ENCODE measurements at places on chromosomes 3 and 15.

DNA sequence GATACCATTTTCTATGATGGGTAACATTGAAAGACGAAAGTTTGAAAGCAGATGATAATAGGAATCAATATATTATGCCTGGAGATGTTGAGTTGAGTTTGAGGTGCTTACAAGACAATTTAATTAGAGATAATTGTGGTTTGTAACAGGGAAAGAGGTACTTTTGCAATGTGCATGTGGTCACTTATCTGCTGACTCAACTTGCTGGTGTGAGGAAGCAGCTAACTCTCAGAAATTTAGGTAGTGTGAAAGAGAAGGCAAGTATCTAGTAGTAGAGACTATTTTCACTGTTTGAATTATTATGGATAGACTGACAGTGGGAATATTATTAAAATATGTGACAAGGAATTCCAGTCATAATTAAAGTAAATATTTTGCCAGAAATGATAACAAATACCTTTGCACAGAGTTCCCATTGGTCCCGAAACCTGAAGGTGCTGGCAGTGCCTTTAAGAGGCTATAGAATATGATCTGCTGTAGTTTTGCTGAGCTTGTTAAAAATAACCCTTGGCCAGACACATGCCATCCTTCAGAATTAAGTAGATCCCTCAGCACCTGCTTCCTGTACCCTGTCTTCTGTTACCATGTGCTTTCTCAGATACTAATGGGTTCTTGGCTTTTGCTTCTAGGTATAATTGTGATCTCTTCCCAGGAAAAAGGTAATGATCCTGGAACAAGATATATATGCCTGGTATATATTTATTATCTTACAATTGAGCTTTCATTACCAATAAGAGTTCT, 315.9 kb downstream of the BCHE start:
- DNase-seq, result no peak

- no peak for DNase-seq
Observed at GRCh38 chr3:177703788-177704187, 506.5 kb upstream of the TBL1XR1 start.

DNA sequence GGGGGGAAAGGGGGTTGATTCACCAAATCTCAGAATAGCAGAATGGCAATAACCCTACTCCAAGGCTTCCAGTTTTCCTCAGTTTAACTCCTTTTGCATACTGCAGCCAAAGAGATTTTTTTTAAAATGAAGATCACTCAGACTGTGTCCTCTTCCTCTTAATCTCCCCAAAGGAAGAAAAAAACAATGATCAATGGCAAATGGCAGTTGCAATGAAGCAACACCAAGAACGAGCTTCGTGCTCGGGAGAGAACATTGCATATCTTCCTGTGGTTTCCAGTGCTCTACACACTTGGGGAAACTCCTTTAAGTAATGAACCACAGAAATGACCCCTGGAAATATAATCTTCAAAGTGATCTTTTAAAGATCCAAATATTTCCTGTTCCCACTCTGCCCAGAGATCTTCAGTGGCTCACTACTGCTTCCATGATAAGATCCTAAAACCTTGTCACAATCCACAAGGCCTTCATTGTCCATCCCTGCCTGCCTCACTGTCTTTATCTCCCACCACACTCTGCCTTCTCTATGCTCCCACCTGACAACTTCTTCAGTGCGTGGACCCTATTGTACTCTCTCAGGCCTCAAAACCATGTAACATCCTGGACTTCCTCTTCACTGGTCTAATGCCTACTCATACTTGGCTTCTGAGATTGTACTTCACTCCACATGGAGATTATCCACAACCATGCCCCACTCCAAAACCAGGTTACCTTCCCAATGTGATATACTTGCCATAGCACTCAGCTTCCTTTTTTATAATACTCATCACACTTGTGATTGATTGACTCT, 394.8 kb downstream of the FHIT start:
- no peak for DNase-seq

DNA sequence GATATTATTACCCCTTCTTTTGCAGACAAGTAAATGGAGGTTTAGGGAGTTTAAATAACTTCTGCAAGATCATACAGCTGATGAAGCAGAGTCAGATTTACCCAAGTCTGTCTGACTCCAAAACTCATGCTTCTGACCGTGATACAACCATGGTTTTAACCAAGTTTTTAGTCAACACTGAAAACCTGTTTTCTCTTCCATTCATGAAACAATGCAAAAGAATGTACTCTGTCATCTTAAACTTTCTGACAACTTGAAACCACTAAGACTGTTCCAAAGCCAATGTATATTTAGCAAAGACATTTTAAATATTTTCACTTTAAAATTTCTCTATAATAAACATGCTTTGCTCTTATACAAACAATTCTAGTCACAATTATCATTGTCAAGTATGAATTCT, 77.0 kb upstream of the RBMS3 start:
- no peak for DNase-seq

DNA sequence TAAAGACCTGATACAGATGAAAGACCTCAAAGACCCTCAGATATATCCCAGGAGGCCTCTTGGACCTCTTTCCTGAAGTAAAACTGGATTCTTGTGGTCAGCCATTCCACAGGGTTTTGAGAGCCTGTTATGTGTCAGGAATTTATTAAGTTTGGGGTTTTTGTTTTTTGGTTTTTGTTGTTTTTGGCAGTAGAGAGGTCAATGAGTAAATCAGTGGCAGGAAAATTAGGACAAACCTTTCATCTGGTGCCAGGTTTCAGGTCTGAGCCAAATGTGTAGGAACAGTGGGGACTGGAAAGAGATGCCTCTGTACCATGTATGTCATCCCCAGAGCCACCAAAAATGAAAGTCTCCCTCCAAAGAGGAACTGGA, 520.4 kb upstream of the MDFIC2 start:
- DNase-seq, result no peak

- DNase-seq, result no peak
Observed at GRCh38 chr3:114756506-114757279, 390.4 kb downstream of the ZBTB20 start.

DNA sequence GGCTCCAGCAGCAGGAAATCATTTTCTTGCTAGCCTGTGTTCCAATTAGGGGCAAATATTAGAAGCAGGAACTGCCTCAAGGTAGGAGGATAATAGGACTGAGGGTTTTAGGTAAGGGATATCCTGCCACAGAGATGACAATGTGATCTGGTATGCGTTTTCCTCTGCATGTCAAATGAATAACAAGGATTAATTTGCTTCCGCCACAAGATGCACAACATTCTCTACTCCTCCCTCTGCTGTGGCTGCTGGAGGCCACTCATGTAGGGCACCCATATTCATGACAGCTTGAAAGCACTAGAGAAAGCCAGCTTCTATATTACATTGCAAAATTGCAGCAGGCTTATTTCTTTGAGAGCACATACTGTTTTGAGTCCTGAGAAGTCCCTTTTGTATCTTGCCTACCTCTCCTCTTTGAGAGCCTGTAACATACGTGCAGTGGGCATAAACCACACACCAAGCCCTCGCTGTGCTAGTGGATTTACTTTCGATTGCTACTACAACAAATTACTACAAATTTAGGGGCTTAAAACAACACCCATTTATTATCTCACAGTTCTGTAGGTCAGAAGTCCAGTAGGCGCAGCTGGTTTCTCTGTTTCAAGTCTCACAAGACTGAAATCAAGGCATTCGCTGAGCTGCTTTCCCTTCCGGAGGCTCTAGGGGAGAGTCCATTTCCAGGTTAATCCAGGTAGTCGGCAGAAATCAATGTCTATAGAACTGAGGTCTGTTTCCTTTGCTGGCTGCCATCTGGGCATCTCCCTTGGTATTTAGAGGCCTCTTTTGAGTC, 5.9 kb upstream of the CD47 start:
- DNase-seq, result no peak

Measured in activated CD8-positive, alpha-beta memory T cell treated with anti-CD3 and anti-CD28 coated beads for 1 hour (primary cell).